ENCODE measurements at places on chromosomes 4 and X. TPM values are rescaled to one million over a fixed set of nuclear protein-coding genes. Genes with fewer than 3 reads are reported as not detected.

- no peaks in the 10 kb centered on the region for H3K4me1 ChIP-seq
- no peak for DNase-seq
- H3K27me3 ChIP-seq, result no peaks in the 10 kb centered on the region
- H3K36me3 ChIP-seq, result no peaks in the 10 kb centered on the region
- no peak overlapping the region for H3K4me3 ChIP-seq
These were observed 199.3 kb downstream of the GC start for GRCh38 chr4:71584585-71584984.

GRCh38 chr4:146545102-146545501 lies 23.4 kb upstream of the SLC10A7 start:
- no peak overlapping the region for H3K4me3 ChIP-seq
- no peak overlapping the region for H3K27ac ChIP-seq
- no peaks in the 10 kb centered on the region for H3K36me3 ChIP-seq
- no peaks in the 10 kb centered on the region for H3K27me3 ChIP-seq
- peak; percentile 42 for DNase-seq

DNA sequence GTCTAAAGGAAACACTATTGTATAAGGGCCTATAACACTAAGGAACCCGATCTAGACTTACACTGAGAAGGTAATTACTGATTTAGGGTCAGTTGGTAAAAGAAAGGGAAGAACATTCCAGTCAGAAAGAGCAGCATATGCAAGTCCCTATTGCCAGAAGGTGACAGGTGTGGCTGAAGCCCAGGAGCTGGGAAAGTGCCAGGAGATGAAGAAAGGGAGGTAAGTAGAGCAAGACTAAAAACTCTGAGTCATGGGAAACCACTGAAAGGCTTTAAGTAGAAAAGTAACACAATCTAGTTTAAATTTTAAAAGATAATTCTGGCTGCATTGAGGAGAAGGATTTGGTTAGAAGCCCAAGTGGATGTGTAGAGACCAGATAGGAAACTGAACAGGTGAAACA lies 77.7 kb upstream of the INTU start:
- H3K27ac ChIP-seq, result no peak overlapping the region
- no peaks in the 10 kb centered on the region for H3K27me3 ChIP-seq
- no peak overlapping the region for H3K4me3 ChIP-seq

GRCh38 chr4:147909225-147909624 lies 177.3 kb downstream of the ARHGAP10 start:
- H3K4me3 ChIP-seq, result no peak overlapping the region
- no peaks in the 10 kb centered on the region for H3K27me3 ChIP-seq
- H3K27ac ChIP-seq, result no peak overlapping the region
- no peak for DNase-seq
- H3K36me3 ChIP-seq, result no peaks in the 10 kb centered on the region

GRCh38 chr4:143375326-143376073 lies 38.8 kb downstream of the GAB1 start:
- no peak overlapping the region for H3K4me3 ChIP-seq
- H3K27ac ChIP-seq, result no peak overlapping the region
- no peaks in the 10 kb centered on the region for H3K4me1 ChIP-seq

DNA sequence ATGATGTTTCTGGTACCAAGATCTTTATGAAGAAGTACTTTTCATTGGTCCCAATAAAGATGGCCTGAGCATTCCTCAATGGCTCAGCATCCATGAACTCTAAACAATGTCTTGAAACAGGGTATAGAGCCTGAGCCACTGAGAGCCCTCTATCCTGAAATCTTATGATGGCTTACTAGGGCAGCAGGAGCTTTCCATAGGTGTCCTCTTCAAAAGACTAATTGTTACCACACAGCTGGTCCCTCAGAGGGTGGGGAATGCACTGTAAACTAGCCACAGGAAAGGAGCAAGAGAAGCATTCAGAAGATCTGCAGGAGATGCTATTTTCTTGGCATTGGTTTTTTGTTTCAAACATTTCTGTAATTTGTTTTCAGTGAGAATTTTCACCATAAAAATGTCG lies 5.6 kb upstream of the BANK1 start:
- peak overlapping the region; percentile 10 for H3K4me3 ChIP-seq
- no peaks in the 10 kb centered on the region for H3K27me3 ChIP-seq
- peaks cover 18% of the 10 kb centered on the region for H3K4me1 ChIP-seq

DNA sequence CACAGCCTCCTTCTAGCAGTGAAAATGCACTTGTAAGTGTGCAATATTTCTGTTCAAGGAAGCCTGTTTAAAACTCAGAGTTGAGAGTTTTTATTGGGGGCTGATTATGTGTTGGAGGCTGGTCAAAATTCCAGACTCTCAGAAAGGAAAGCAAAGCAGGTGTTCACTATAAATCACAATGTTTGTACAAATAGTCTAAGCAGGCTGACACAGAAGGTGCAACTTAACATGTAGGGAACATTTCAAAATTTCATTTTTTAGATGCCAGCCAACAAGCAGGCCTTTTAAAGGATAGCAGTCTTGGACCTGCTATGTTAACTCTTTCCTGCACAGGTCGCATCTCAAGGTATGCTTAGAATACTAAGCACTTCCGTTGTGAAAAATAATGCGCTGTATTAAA lies 112.3 kb upstream of the IL13RA1 start:
- DNase-seq, result no peak
- no peak overlapping the region for H3K4me3 ChIP-seq
- no peaks in the 10 kb centered on the region for H3K27me3 ChIP-seq
- no peak overlapping the region for H3K27ac ChIP-seq

DNA sequence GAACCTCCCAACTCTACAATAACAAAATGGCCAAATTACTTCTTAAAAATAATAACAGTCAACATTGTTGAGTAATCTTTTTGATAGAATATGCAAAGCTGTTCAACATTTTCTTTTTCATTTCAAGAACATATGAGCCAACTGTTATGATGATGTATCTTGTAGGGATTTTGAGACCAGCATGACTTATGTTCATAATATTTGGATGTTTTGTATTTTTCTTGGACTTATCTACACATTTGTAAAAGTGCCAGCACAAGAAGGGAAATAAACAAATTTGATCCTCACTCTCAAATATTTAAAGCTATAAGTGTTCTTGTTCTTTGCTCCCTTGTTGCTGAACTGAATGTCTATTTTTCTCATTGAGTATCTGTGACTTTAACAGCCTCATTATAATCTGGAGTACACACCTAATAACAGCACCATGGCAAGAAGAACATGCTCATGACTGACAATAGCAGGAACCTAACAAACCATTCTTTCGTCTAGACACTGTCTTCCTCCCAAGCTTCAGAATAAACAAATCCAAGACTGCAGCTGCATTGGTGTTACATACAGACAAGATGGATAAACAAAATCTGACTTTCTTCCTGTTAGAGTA lies 1049.7 kb downstream of the FAT4 start:
- no peaks in the 10 kb centered on the region for H3K36me3 ChIP-seq
- DNase-seq, result no peak
- no peak overlapping the region for H3K4me3 ChIP-seq
- no peak overlapping the region for H3K27ac ChIP-seq
- no peaks in the 10 kb centered on the region for H3K4me1 ChIP-seq

- no peak overlapping the region for H3K27ac ChIP-seq
- no peaks in the 10 kb centered on the region for H3K27me3 ChIP-seq
- no peaks in the 10 kb centered on the region for H3K4me1 ChIP-seq
- H3K4me3 ChIP-seq, result no peak overlapping the region
- DNase-seq, result no peak
- H3K36me3 ChIP-seq, result no peaks in the 10 kb centered on the region
These were observed 75.0 kb upstream of the SORBS2 start for GRCh38 chr4:185886832-185887524.

DNA sequence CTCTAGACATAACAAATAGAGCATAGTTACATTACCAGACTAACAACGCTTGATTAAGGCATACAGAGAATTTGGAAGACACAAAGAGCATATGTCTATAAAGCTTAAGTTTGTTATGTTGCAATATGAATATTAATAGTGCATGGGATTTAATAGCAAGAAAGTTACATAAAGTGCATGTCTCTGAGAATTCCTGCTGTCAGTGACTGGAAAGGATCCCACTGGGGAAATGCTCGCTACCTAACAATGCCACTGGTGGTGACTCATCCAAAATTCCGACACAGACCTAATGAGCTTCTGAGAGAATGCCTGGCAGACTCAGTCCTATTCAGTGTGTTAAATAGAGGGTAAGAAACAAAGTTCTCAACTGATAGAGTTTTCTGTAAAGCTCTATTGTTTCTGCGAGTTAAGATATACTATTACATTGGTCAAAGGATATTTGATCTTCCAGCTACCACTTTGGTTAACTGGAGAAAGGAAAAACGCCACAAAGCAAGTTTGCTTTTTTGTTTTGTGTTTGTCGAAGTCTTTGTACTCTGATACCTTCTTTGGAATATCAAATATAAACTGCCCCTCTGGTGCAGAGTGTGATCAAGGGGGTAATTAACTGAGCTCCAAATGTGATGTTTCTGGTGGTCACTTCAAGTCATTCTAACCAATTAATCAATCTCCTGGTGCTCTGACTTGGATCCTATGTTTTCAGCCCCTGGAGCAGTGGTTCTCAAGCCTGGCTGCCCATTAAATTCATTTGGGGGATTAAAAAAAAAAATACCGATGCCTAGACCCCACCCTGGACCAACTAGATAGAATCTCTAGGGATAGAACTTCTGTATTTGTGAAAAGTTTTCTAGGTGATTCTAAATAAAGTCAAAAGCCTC lies 107.9 kb downstream of the PALLD start:
- DNase-seq, result peak; percentile 90
- H3K4me3 ChIP-seq, result peak overlapping the region; percentile 25
- H3K4me1 ChIP-seq, result peaks cover 29% of the 10 kb centered on the region
- no peaks in the 10 kb centered on the region for H3K27me3 ChIP-seq

The DSPP gene
- total RNA-seq, result 0.21 TPM

The RTL3 gene
- not detected for total RNA-seq

The TEX11 gene
- total RNA-seq, result 0.03 TPM

The CCDC149 gene
- total RNA-seq, result 5.0 TPM

Data from neural progenitor cell (in vitro differentiated cells).